ENCODE measurements at places on chromosomes 12 and 14.

DNA sequence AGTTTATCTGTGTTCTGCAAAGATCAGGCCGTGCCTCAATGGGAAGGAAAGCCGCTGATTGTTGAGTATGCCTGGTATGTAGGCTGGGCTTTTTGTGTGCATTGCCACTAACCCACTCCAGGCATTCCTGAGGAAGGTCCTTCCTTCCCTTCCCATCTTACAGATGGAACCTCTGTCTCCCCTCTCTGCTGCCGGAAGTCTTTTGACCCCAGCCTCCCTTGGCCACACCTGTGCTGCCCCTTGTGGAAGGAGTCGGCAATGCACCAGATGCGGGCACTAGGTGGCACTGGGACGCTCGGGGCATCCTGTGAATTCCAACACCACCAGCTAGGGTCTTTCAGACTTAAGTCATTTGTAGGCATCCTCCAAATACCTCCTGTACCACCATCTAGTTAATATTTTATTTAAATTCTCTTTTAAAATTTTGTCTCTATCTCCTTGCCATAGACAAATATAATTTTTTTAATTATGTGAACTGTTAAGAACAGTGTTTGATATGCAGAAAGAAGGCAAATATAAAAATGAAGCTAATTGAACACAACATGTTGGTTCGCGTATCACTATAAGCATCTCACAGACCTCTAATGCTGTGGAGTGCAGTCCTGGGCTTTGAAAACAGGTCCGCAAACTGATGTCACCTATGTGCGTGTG, 99.6 kb downstream of the RIN3 start:
- peak; percentile 32 for DNase-seq

- DNase-seq, result no peak
Observed at GRCh38 chr14:79543967-79544697, 667.2 kb downstream of the DIO2 start.

DNA sequence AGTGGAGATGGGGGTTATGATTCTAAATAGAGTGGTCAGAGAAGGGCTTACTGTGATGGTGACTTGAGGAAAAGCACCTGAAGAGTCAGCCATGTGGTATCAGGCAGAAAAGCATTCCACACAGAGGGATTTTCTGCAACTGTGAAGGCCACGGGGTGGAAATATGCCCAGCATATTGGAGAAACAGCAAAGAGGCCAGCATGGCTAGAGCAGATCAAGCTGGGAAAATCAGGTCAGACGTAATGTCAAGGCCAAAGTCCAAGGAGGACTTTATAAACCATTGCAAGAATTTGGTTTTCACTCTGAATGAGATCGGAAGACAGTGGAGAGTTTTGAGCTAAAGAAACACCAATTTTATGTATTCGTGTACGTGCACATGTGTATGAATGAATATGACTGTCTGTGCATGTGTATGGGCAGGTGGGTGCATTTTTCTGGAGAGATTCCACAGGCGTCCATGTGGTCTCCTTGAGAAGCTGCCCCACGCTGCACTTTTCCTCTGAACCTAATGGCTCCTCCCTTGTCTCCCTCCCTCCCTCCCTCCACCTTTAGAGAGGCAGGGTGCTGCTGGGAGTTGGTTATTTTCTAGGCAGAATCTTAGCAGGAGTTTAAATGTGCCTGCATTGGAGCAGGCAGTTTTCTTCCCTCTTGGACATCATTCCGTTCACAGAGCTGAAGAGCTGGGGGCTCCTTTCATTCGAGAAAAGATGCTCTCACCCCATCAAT, 97.4 kb upstream of the PPP4R3A start:
- DNase-seq, result no peak

DNA sequence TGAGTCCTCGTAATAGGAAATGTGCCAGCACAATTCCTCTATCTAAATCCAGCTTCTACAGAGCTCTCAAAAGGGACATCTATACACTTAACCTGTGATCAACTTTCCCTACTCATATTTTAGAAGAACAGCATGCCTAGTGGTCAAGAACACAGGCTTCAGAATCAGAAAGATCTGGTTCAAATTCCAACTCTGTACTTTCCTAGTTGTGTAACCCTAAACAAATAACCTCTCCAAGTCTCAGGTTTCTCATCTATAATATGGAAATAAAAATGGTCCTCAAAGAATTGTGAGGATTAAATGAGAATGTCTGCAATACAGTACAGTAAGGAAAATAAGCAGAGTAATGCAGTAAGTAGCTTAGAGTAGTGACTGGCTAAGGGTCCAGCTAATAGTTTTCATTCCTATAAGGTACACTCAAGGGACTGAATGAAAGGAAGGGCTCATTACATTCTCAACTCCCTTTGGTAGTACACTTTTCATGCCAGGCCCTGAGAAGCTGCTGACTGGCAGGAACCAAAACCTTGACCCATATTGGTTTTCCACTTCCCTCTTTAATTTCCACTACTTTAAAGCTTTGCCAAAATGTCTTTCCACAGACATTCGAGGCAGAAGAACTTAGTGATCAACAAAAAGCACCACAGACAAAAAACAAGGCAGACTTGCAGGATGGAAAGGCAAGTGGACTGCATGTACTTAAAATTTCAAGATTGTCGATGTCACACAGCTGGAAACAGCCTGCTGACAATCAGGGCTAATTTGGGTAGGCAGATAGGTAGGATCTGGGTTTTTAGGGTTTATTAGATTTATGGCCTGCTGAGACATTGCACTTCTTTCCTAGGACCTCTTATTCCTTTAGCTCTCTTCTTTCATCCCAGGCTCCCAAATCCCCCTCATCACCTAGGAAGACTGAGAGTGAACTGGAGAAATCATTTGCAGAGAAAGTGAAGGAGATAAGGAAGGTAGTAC, 4.3 kb downstream of the CCDC196 start:
- no peak for DNase-seq

GRCh38 chr12:126362493-126362892, 1297.3 kb downstream of the AACS start:
- DNase-seq, result no peak

DNA sequence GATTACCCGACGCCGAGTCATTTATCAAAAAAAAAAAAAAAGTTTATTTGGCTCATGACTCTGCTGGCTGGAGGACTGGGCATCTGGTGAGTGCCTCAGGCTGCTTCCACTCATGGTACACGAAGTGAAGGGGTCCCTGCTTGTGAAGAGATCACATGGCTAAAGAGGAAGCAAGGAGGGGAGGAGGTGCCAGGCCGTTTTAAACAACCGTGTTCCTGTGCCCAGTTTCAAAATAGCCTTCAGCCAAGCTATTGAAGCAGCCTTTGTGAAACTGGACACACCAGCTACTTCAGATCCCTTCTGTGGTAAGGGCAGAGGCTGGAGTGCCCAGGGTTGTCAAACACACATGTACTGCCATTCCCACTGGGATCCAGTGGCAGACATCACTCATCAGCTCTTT, 7.6 kb downstream of the POP5 start:
- DNase-seq, result no peak

DNA sequence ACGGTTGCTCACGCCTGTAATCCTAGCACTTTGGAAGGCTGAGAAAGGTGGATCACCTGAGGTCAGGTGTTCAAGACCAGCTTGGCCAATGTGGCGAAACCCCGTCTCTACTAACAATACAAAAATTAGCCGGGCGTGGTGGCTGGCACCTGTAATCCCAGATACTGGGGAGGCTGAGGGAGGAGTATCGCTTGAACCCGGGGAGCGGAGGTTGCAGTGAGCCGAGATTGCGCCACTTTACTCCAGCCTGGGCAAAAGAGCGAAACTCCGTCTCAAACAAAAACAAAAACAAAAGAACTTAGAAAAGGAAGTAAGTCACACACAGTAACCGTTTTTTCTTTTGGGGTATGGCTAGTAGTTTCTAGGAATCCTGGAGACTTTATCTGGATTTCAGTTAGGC, 1.7 kb upstream of the PALS1 start:
- no peak for DNase-seq

GRCh38 chr12:54286042-54287030, 5.8 kb downstream of the HNRNPA1 start:
- no peak for DNase-seq

DNA sequence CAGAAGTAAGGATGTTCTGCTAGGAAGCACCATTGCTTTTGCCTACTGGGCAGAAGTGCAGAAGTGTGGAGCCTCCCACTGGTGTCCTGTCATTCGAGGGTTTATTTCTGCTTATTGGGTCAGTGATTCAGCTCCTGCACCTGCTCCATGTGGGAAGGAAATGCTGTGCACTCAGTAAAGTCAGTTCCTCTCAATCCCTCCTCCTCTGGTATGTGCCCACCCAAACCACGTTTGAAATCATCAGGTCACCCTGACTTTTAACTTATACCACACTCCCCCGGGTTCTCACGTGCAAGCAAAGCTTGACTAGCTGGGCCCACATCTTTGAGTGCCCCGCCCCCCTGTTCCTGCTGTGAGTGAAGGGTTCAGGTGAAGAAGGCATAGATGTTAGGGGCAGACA, 223.7 kb downstream of the CHST11 start:
- no peak for DNase-seq

DNA sequence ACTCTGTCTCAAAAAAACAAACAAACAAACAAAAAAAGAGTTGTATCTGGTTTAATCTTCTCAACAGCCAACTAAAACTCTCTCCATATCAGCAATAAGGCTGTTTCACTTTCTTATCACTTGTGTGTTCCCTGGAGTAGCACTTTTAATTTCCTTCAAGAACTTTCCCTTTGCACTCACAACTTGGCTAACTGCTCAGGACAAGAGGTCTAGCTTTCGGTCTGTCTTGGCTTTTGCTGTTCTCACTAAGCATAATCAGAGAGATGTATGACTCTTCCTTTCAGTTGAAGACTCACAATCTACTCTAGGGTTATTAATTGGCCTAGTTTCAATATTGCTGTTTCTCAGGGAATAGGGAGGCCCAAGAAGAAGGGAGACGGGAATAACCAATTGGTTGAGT, 12.3 kb downstream of the NEMP1 start:
- DNase-seq, result no peak

GRCh38 chr12:16266085-16266484, 11.4 kb downstream of the SLC15A5 start:
- DNase-seq, result no peak

DNA sequence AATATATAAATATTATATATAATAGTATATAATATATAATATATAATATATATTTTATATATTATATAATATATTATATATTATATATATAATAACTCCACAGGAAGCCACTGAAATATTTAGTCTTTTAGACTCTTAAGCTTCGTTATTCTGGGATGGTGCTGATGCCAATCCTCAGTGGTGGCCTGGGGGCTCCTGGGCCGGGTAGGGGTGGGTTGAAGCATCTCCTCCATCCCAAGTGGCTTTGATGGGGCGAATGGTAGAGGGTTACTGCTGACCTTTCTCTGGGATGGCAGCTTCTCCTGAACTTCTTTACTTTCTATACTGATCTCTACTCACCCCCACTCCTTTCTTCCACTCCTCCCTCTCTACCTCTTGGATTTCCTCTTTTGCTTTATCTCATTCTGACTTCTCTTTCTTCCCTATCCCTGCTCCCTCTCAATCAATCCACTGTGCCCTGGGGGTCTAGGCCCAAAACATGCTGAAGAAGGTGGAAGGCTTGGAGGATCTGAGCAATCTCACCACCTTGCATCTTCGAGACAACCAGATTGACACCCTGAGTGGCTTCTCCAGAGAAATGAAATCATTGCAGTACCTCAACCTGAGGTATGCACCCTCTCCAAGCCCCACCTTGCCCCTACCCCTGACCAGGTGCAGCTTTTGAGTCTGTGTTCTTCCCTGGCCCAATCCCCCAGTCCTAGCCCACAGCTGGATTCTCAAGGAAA, 4.8 kb upstream of the ENO2 start:
- DNase-seq, result no peak

- no peak for DNase-seq
Observed at GRCh38 chr12:92002673-92003382, 142.8 kb downstream of the BTG1 start.

- no peak for DNase-seq
Observed at GRCh38 chr12:115387467-115387901, 703.5 kb upstream of the TBX3 start.

GRCh38 chr14:65476273-65476941, 63.9 kb downstream of the FUT8 start:
- no peak for DNase-seq

GRCh38 chr14:94768521-94769390, 1.2 kb downstream of the GSC start:
- DNase-seq, result no peak

DNA sequence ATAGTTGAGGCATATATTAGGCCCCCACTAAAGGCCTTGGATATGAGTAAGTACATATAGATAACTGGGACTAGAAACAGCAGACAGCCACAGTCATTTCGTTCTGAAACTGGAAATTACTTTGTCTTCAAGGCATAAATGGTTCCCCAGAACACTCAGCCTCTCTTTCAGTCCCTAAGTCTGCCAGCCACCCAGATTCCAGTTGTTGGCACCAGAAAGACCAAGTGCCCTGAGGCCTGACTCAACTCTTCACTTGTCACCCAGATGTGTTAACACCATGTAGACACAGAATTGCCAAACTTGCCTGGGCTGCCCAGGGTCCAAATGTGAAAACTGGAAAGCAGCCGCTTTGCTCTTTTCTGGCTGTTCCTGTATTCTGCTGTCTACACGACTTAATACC, 3.0 kb upstream of the LGALS3 start:
- no peak for DNase-seq

GRCh38 chr14:99234961-99235571, 36.9 kb downstream of the BCL11B start:
- peak; percentile 48 for DNase-seq

DNA sequence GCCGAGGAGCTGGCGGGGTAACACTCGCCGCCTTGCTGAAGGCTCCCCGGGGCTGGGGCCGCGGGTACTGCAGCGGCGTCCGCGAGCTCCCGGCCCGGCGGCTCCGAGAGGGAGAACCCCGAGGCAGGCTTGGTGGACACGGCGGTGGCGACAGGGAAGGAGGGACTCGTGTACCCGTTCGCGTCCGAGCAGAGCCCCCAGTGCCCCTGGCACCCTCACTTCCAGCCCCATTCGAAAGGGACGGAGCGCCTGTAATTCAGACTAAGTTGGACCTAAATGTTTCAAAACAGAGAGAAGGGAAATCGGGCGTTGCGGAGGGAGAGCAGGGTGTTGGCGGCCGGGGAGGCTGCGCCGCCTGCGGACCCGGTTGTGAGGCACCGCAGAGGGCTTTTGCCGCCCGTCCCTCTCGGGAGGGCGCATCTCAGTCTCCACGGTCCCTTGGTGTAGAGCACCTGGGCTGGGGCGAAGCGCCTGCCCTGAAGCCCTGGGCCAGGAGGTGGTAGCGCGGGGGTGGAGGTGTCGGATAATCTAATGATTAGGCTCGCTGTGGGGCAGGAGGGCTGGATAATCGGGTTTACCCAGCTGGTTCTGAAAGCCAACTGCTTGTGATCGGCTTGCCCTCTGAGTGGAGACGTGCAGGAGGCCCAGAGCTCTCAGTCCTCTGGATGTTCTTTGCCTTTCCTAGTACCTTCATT, 771 bp downstream of the DAAM1 start:
- peak; percentile 15 for DNase-seq

DNA sequence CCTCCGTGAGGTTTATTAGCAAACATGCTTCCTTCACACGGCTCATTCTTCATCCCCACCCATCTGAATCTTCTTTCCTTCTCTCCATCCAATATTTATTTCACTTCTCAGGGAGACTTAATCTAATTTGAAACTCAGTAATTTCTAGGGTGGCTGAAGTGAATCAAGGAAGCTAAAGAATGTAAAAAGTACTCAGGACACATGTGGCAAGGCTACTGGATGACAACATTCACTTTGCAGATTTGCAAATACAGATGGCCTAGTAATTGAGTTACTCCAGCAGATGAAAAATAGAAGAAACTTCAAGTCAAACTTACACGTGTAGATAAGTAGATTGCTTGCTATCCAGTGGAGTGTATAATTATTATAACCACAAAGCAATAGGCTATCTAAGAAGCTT, 15.4 kb upstream of the BEST3 start:
- DNase-seq, result no peak

Measured in stimulated activated CD8-positive, alpha-beta memory T cell treated with anti-CD3 and anti-CD28 coated beads, Interleukin-12 subunit alpha, Interleukin-12 subunit beta, amount 100 ng/mL, for 4 hours (primary cell).